ENCODE measurements at places on chromosomes 2 and 18.

DNA sequence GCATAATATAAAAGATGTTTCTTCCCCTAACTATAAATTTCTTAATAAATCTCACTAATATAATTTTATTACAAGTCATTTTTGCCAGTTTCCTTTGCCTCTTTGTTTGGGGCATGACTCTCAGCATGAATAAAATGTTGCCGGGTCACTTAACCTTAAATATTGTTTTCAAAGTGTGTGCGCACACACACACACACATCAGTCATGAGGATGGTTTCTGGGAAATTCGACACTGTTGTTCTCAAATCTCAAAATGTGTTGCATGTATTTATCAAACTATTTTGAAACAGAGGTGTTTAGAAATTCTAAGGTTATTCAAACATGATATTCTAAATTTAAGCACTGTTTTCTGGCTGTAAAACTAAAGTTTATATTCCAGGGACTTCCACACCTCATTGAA, 31.5 kb downstream of the FAP start:
- DNase-seq: no peak

GRCh38 chr2:181563101-181563692, 93.7 kb downstream of the CERKL start:
- no peak for DNase-seq

GRCh38 chr18:34624551-34624950, 85.5 kb upstream of the DTNA start:
- no peak for DNase-seq

DNA sequence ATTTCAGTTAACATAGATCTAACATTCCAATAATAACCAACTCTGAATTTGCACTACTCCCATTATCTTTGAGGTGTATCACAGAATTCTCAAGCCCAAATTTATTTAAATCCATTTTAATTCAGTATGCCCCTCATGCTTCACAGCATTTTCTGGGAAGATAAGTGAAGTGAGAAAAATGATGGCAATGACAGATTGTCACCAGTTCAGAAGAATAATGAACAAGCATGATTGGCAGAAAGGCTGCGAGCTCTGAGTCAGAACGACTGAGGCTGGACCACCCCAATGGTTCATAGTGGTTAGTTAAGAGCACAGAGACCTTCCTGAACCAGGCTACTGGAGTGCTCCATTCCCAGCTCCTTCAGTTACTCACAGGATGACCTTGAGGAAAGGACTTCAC, 4.9 kb downstream of the SPRED2 start:
- DNase-seq: no peak

DNA sequence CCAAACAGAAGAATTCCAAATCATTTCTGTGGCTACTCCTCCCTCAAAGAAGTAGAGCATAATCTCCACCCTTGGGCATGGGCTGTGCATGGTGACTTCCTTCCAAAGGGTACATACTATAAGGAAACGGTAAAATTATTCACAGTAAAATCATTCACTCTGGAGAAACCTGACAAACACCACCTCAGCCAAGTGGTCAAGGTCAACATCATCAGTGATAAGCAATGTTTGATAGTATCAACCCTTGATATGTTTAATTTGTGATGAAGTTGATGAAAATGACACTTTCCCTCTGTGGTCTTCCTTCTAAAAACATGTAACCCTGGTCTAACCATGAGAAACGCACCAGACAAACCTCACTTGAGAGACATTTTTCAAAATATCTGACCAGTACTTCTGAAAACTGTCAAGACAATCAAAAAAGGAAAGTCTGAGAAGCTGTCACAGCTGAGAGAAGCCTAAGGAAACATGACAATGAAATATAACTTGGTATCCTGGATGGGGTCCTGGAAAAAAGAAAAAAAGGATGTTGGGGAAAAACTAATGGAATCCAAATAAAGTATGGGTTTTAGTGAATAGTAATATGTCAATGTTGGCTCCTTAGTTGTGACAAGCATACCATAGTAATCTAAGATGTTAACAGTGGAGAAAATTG, 9.4 kb upstream of the TXNDC2 start:
- no peak for DNase-seq

DNA sequence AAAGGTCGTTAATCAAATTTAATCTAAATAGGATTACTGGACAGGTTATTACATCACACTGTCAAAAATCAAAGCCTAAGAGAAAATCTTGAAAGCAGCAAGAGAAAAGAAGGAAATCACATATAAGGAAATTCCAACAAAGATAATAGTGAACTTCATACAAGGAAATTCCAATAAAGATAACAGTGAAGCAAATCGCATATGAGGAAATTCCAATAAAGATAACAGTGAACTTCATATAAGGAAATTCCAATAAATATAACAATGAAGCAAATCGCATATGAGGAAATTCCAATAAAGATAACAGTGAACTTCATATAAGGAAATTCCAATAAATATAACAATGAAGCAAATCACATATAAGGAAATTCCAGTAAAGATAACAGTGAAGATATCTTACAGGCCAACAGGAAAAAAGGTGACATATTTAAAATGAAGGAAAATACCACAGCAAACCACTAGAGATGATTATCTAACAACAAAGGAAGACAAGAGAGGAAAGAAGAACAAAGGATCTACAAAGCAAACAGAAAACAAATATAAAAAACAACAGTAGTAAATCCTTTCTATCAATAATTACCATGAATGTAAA, 787.7 kb downstream of the CCDC85A start:
- no peak for DNase-seq

GRCh38 chr2:144835634-144836350, 315.9 kb upstream of the ZEB2 start:
- DNase-seq: no peak

DNA sequence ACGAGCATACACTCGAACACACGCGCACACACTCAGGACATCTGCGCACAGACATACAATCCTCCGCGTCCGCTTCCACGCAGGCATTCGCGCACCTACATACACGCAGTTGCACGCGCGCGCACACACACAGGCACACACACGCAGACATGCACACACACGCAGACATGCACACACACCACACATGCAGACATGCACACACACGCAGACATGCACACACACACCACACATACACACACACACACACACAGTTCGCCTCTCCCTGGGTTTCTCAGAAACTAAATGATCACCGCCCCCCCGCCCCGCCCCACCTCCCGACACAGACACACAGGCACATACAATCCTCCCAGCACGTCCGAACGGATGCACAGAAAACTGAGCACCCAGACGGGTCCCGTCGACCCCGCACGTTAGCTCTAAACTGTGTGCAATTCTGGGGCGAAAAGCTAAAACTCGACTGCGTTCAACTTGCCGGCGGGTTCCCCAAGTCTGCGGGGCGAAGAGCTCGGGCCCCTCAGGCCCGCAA, 1.0 kb downstream of the EPHA4 start:
- DNase-seq: no peak

DNA sequence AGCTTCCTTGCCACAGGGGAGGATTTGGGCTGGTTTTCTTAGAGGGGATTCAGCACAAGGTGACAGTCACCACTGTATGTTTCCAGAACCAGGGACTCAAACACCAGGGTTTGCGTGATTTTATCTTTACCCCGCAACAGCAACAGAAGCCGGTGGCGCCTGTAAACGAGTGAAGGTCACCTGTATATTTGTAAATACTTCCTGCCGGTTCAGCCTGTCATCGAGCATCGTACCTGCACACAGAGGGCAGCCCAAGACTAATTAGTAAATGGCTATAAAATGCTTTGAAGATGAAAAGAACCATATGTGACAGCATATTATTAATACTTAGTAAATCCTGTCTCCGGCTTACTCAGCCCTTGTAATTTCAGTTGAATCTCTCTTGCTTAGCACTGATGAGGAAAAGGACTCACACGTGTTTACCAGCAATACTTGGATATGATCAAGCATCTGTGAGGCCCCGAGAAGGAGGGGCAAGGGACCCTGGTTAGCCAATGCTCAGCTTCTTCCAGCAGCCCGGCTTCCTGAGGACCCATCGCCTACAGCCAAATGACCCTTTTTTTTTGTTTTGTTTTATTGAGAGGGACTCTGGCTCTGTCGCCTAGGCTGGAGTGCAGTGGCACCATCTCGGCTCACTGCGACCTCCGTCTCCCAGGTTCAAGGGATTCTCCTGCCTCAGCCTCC, 51.3 kb upstream of the FOSL2 start:
- DNase-seq: no peak

- no peak for DNase-seq
Measured at GRCh38 chr2:28588292-28588670, 92.4 kb downstream of the PLB1 start.

- DNase-seq: no peak
Measured at GRCh38 chr2:179044500-179044899, 5.4 kb downstream of the CCDC141 start.

DNA sequence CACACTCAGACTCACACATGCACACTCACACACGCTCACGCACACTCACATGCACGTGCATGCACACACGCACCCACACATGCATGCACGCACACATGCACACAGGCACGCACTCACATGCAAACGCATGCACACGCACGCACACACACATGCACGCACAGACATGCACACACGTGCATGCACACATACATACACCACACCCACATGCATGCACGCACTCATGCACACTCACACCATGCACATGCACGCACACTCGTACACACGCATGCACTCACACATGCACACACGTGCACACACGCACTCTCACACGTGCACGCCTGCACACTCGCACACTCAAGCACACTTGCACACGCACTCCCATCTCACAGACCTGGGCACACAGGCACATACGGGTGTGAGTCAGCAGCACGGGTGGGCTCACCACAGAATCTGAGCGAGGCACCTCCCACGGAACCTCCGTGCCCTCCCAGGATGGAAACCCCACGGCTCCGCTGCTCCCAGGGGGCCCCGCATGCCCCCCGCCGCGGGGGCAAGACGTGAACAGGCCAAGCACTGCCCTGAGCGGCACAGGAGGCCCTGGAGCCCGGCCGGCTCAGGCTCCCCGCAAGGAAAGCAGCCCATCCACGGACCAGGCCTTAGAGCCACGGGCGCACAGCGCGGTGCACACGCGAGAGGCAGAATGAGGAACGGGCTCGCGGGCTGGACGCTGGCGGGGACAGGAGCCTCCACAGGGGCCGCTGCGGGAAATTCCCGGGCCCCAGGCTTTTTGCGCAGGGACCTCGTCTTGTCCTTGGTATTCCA, 8.4 kb upstream of the KCNG2 start:
- DNase-seq: no peak

- DNase-seq: no peak
Measured at GRCh38 chr2:68776124-68776523, 41.5 kb downstream of the ARHGAP25 start.

GRCh38 chr18:37465958-37466357, 99.6 kb downstream of the CELF4 start:
- no peak for DNase-seq

DNA sequence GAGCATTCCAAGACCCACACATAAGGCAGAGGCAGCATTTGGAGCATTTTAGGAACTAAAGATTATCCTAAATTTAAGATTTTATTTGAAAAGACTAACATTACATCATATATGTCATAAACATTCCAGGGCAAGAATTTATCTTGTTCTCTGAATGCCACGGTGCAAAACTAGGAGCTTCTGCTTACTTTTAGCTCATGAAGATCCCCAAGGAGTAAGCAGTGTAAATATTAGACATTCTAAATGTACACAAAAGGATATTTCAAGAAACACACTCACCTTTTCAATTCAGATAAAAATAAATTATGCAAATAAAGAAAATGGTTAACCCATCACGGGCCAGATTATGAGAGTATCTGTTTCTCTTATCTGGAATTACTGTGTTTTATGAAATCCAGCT, 101.7 kb upstream of the ETAA1 start:
- DNase-seq: no peak

DNA sequence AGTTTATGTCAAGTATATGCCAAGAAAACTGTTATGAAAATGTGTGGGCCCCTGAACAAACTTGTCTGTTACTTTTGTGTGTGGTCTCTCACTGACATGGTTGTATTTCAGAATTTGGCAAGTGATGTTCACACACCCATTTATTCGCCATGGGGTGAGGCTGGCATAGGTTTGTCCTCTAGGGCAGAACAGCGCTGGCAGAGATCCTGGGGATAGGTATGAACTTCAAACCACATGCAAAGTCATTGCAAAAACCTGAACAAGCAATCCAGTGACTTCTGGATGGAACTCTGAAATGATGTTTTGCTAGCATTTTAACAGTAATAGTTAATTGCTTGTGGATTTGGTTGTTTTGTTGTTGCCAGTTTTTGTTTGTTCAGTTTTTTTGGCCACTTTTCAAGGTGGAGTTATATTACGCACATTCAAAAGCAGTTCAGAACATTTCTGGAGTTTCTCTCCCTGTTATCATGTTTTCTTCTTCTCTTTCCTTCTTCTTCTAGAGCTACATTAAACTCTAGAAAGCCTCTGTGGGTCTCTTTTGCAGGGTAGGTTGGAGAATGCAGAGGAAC, 78.5 kb downstream of the MDH1 start:
- DNase-seq: no peak

DNA sequence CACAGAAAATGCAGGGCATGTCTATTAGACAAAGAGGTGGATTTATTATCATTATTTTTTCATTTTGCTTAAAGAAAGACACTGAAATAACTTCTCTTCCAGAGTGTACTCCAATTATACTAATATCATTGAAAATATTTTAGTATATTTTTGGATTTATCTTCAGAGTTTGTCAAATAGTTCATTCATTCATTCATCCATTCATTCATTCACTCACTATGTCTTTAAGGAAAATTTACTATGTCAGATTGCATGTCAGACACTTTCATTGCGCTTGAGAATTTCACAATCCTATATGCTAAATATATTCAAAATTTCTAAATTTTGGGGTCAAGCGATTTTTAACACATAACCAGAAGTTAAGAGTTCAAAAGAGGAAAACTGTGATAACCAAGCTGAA, 479.1 kb downstream of the ZEB2 start:
- no peak for DNase-seq

DNA sequence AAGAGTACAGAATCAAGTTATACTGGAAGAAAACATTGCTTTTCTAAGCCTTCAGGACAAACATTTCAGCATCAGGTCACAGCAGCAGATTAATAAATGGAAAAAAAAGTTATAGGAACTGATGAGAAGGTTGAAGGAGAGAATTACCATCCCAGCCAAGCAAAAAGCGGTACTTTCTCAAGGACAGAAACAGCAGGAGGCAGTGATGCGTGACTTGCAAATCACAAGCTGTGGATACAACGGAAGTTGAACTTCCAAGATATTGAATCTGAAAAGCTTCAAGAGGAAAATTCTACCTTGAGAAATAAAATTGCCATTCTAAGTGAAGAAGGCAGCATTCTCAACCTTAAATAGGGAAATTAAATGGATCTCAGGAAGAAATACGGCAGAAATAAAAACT, 18.5 kb upstream of the SERPINB12 start:
- DNase-seq: no peak

All from stimulated activated CD4-positive, alpha-beta T cell treated with anti-CD3 and anti-CD28 coated beads, TNF-alpha, amount 100 ng/mL, for 4 hours (primary cell).